LHCN-M2 (cell line): ENCODE measurements at places on chromosomes 2 and 18. TPM values are rescaled to one million over a fixed set of nuclear protein-coding genes. Genes with fewer than 3 reads are reported as not detected.

C2orf78 gene
- total RNA-seq = 0.06 TPM in 1 of 2 replicates, not detected in the other

MALL gene
- 0.19 TPM in 1 of 2 replicates, not detected in the other for total RNA-seq

LCT gene
- 0.06 TPM in 1 of 2 replicates, not detected in the other for total RNA-seq

IL1F10 gene
- not detected in 2 replicates for total RNA-seq

CACNB4 gene
- total RNA-seq = 0.11 and 0.32 TPM in 2 replicates

FBLN7 gene
- 4.4 and 5.1 TPM in 2 replicates for total RNA-seq

SULT1C4 gene
- not detected in 2 replicates for total RNA-seq

RAB27B gene
- total RNA-seq = 30.9 and 41.2 TPM in 2 replicates

GKN2 gene
- not detected in 2 replicates for total RNA-seq

RNU2-63P gene
- total RNA-seq = not detected in 2 replicates

DNAH6 gene
- total RNA-seq = not detected in 2 replicates

GKN1 gene
- not detected in 2 replicates for total RNA-seq

OSR1 gene
- 8.6 and 13.1 TPM in 2 replicates for total RNA-seq

TEX44 gene
- total RNA-seq = not detected in 2 replicates

EML6 gene
- 0.32 and 0.34 TPM in 2 replicates for total RNA-seq

WNT10A gene
- 0.06 TPM in 1 of 2 replicates, not detected in the other for total RNA-seq

WDR35 gene
- total RNA-seq = 10.3 and 10.6 TPM in 2 replicates

BCL2L11 gene
- total RNA-seq = 1.4 and 6.9 TPM in 2 replicates

CRYBA2 gene
- not detected in 2 replicates for total RNA-seq

MAP3K19 gene
- not detected in 2 replicates for total RNA-seq

DUSP2 gene
- 0.23 and 0.71 TPM in 2 replicates for total RNA-seq

PLEKHH2 gene
- total RNA-seq = 1.1 and 2.8 TPM in 2 replicates

GULP1 gene
- total RNA-seq = 32.2 and 32.9 TPM in 2 replicates

PER2 gene
- 3.4 and 3.9 TPM in 2 replicates for total RNA-seq

SLC16A14 gene
- 0.11 TPM in 1 of 2 replicates, not detected in the other for total RNA-seq

MAL gene
- not detected in 2 replicates for total RNA-seq

CFAP210 gene
- total RNA-seq = not detected in 2 replicates

OSBPL6 gene
- total RNA-seq = 12.2 and 18.1 TPM in 2 replicates
